Mesendoderm (in vitro differentiated cells): ENCODE measurements at places on chromosomes 6 and 20.

- no peaks in the 10 kb centered on the region for H3K4me1 ChIP-seq
- H3K27me3 ChIP-seq = no peaks in the 10 kb centered on the region
- H3K36me3 ChIP-seq = no peaks in the 10 kb centered on the region
- no peak for DNase-seq
- no peak overlapping the region for H3K27ac ChIP-seq
These were observed 41.1 kb upstream of the CST5 start for GRCh38 chr20:23920408-23921325.

DNA sequence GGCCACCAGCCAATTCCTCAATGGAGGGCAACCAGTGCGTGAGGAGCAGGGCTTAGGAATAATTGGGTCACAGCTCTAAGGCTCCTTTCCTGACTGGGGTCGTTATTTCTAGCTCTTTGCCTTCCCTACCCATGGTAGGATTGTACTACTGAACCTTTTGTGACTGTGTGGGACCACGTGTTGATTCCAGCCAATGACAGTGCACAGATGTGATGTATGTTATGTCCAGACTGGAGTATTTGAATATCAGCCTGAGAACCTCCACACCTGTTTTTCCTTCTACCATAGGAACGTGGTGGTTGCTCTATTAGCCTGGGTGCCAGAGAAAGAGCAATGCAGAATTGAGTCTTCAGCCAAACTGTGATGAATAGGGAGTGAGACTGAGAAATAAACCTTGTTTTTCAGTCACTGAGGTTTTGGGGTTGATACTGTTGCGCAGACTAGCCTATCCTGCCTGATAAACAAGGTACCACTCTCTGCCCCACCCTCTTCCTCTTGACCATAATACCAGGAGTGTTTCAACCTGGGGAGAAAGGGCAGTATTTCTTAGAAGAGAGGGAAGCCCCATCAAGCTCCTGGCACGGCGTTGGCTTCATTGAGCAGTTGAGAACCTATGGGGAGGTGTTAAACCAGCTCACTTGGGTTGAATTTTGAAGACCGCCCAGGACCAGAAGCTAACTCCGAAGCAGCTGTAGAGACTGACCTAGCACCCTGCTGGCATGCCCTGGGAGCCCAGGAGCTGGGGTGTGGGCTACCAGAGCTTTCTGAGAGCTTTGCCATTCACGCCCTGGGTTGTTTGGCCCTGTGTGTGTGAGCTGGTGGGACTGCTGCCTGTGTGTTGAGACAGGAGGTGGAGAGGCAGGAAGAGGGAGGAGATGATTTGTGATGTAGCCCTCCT is 105.5 kb upstream of the BACH2 start:
- no peak overlapping the region for H3K4me3 ChIP-seq
- no peak overlapping the region for H3K27ac ChIP-seq

DNA sequence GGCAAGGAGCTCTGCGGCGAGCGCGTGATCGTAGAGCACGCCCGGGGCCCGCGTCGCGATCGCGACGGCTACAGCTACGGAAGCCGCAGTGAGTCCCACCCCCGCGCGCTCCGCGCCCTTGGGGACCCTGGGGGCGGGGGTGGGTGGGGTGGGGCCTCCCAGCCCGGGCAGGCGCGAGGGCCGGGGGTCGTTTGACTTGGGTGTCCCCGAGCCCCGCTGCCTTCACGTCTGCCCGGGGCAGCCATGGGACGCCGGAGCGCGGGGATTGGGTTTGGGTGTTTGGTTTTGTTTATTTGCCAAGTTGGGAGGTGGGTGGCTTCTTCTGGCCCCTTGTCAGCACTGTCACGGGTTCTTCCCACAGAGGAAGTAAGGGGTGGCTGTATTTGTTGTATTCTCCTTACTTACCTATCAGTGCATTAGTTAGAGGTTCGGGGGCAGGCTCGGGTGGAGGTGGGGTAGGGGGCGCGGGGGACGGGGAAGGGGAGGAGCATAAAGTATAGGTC is 777 bp downstream of the SRSF6 start:
- no peaks in the 10 kb centered on the region for H3K27me3 ChIP-seq
- DNase-seq = peak; percentile 22
- H3K36me3 ChIP-seq = peaks cover 13% of the 10 kb centered on the region
- H3K4me1 ChIP-seq = peaks cover 2% of the 10 kb centered on the region
- H3K27ac ChIP-seq = peak overlapping the region; percentile 93

- H3K4me1 ChIP-seq = no peaks in the 10 kb centered on the region
- DNase-seq = no peak
These were observed 129.8 kb downstream of the CD164 start for GRCh38 chr6:109252261-109253041.

GRCh38 chr6:43172104-43173007 is 1.3 kb downstream of the SRF start:
- peak overlapping the region; percentile 73 for H3K27ac ChIP-seq

GRCh38 chr6:33197431-33198048 is 2.9 kb downstream of the RXRB start:
- no peaks in the 10 kb centered on the region for H3K27me3 ChIP-seq
- no peak overlapping the region for H3K4me3 ChIP-seq
- DNase-seq = peak; percentile 87
- H3K27ac ChIP-seq = no peak overlapping the region
- H3K36me3 ChIP-seq = peaks cover 5% of the 10 kb centered on the region

DNA sequence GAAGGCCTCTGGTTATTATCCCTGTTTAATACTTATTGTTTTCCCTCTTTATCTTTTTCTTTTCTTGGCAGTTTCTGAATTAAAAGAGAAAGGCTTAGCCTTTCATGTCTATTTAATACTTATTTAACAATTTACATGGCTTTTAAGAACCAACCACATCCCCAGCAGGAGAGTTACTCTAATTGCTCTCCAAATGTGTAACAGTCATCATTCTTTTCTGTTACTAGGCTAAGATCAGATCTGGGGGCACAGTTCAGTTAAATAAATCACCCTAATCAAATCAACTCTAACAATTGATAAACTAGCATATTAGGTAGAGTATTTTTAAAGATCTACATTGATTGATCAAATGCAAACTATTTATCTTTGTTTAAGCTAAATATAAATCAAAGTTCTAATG is 54.1 kb upstream of the NT5E start:
- H3K27ac ChIP-seq = no peak overlapping the region
- no peak for DNase-seq
- no peak overlapping the region for H3K4me3 ChIP-seq

DNA sequence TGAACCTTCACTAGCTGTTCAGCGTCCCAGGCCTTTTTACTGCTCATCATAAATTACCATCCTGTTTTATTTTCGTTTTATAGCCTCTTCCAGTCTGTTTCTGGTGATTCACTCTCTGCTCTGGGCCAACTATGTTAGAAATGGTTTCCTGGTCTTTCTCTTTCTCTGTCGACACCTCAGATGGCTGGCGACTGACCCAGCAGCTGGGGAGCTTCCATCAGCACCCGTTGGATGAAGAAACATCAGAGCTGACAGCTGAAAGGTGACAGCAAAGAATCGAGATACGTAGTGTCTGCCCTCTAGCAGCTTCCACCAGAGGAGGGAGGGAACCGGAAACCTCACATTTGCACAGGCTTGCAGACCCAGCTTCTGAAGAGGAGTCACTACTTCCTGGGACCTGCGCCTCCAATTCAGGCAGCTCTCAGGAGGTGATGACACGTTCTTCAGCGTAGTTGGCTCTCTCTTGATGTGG is 82.9 kb upstream of the MLN start:
- DNase-seq = no peak
- H3K4me1 ChIP-seq = no peaks in the 10 kb centered on the region
- no peak overlapping the region for H3K27ac ChIP-seq
- H3K4me3 ChIP-seq = no peak overlapping the region
- no peaks in the 10 kb centered on the region for H3K36me3 ChIP-seq
